ENCODE measurements at places on chromosomes 16 and 17.
A peak's percentile ranks its signal among the peaks of the same experiment; 100 is the strongest.

DNA sequence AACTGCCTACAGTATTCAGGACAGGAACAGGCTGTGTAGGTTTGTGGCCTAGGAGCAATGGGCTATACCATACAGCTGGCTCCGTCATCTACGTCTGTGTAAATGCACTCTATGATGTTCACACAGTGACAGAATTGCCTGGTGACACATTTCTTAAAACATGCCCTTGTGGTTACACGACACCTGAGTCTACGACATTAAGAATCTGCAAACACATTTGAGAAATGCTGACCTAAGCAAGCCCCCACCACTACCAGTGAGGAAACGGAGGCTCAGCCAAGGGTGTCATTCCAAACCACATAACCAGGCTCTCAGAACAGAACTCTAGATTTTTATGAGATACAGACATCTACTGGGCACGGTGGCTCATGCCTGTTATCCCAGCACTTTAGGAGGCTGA, 23.5 kb downstream of the USP36 start:
- peak; percentile 36 for DNase-seq

- DNase-seq = no peak
These were observed 15.3 kb downstream of the EPOP start for GRCh38 chr17:38659415-38659814.

DNA sequence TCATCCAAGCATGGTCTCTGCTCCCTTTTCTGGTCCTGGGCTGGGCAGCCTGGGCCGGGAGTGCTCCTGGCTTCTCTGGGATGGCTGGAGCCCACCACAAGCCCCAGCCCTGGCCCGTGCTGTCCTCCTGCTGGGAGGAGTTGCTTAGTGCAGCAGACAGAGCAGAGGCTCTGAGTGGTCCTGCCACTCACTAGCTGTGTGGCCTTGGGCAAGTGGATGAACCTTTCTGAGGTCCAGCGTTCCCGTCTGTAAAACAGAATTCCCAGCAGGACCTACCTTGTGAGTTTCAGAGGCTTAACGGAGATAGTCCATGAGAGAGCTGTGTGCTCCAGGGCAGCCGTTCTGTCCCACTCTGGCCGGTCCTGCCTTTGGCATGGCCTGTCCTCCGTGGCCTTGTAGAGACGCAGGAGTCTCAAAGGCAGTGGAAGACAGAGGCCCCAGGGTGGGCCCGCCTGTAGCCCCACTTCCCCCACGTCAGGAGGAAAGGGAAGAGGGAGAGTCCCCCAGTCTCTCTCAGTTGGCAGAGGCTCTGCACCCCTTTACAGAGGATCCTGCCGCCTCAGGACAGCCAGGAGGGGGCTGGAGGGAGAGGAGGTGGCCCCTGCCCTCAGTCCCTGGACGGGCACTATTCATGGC, 7.8 kb downstream of the MYO15B start:
- DNase-seq = no peak

DNA sequence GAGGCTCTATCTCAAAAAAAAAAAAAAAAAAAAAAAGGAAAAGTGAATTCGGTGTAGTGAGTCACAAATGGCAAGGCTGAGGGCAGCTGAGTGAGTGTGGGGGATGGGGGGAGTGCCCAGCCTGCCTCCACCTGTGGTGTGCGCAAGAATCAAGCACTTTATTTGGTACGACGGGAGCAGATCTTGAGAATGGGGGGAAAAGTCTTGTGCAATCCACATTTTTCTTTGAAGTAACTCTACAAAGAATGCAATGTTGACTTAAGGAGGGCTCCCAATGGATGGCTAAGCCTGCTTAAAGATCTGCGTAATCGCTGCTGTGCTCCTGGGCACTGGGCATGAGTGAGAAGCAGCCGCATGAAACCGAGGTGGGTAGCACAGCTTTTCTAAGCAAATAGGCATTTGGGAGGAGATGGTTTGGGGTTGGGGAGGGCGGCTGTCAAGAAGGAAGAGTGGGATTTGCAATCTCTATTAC, 28.2 kb downstream of the ATP2C2 start:
- no peak for DNase-seq

GRCh38 chr16:57800200-57801097, 1.8 kb downstream of the KIFC3 start:
- peak; percentile 50 for DNase-seq

DNA sequence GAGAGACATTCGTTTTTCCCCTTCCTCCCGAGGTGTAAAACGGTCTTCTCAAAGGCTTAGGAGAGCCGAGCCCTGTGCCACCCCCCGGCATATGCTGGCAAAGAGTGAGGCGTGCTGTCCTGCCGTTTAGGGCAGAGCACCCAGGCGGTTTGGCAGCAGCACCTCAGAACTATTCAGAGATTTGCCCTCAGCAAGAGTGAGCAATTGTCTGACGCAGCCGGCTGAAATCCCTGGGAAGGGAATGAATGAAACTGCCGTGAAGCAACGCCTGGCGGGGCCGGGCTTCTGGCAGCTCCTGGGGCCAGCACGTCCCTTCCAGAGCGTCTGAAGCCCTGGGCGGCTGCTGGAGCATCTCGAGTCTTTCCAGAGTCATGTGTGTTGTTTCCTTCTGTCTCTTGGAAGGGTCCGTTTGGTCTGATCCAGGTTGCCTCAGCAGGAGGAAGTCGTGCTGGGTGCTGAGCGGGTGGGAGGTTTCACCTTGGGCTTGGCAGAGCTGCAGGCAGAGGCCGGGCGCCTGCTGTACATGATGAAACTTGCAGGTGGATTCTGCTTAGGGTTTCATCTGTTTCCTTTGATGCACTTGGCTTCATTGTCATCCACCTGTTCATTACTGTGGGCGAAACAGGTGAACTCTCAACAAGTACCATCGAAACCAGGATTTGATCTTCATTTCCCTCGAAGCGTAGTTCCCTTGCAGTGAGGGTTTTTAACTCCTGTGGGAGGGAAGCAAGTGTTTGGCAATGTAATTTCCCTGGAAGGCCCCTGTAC, 35.4 kb downstream of the TBCD start:
- DNase-seq = no peak

DNA sequence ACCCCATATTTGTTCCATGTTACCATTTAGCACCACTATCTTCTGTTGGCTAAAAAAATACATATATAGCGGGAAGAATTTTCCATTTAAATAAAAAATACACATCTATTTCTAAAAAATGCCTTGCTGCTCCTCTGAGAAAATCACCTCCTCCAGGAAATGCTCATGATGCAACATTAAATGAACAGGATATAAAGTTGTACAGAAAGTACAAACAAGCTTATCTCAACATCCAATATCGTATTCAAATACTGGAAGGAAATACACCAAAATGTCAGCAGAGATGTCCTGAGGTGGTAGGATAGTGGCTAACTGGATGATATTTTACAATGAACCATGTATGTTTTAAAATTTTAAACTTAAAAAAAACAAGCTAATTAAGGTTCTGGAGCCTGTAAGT, 21.3 kb downstream of the GNA13 start:
- DNase-seq = no peak

GRCh38 chr17:47675380-47676198, 18.4 kb upstream of the TBKBP1 start:
- no peak for DNase-seq

GRCh38 chr17:311119-311782, 41.4 kb downstream of the RPH3AL start:
- no peak for DNase-seq

DNA sequence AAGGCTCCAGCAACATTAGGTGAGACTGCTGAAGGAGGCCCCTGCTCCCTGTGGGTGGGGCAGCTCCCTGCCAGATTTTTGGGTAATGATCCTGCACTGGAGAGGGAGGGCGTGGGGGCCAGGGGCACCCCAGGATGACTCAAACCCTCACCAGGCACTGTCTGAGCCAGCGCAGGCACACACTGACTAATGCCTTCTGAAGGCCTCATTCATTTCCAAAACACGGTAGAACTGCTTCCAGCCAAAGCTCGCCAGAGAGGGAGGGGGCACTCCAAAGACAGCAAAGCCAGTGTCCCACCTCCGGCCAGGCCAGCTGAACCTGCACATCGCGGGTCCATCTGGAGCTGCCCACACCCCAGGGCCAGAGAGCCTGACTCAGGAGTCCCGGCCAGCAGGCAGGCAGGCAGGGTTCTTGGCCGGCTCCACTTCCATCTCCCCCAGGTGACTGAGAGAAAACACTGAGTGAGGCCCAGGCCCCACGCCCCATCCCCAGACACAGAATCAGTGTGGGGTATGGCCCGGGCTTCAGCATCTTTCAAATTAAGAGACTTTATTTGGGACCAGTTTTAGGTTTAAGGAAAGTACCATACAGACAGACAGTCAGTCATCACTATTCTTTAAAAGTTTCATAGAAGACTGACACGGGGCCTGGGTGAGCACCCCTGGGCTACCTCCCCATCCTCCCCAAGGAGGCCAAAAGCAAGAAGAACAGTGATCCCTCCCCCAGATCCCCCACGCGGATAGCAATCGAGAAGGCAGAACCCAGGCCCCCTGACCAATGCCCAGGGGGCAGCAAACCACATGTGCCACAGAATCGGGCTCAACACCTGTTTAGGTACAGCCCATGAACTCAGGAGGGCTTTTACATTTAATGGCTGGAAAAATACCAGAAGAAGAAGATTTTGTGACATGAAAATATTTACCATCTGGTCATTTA, 2.3 kb downstream of the PIEZO1 start:
- DNase-seq = no peak

- no peak for DNase-seq
These were observed 20.7 kb downstream of the DNAH9 start for GRCh38 chr17:11618861-11619566.

- no peak for DNase-seq
These were observed 11.1 kb upstream of the NUDT7 start for GRCh38 chr16:77711179-77711578.

- no peak for DNase-seq
These were observed 2.0 kb upstream of the ZACN start for GRCh38 chr17:76076765-76077583.

GRCh38 chr17:33390479-33391176, 97.5 kb upstream of the ASIC2 start:
- DNase-seq = no peak

GRCh38 chr17:59637611-59638310, 18.1 kb downstream of the CLTC start:
- no peak for DNase-seq
